NCI-H2029 (cell line): ENCODE measurements at places on chromosomes 3 and 15.

GRCh38 chr3:178482981-178483380 lies 53.3 kb upstream of the KCNMB2 start:
- DNase-seq: no peak

DNA sequence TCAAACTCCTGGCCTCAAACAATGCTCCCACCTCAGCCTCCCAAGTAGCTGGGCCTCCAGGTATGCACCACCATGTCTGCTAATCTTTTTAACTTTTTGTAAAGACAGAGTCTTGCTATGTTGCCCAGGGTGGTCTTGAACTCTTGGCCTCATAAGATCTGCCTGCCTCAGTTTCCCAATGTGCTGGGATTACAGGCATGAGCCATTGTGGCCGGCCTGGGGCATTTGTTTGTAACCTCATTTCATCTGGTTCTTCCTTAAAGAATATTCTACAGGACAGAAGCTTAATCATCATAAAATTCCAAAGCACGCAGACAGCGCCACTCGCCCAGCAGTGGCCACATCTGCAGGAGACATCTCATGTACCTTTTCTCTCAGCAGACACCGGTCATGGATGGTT lies 23.6 kb upstream of the CYFIP1 start:
- no peak for DNase-seq

GRCh38 chr15:91253605-91254004 lies 153.5 kb downstream of the SV2B start:
- DNase-seq: no peak

- DNase-seq: peak; percentile 71
These were observed 399.6 kb downstream of the NAALADL2 start for GRCh38 chr3:175258763-175259162.

DNA sequence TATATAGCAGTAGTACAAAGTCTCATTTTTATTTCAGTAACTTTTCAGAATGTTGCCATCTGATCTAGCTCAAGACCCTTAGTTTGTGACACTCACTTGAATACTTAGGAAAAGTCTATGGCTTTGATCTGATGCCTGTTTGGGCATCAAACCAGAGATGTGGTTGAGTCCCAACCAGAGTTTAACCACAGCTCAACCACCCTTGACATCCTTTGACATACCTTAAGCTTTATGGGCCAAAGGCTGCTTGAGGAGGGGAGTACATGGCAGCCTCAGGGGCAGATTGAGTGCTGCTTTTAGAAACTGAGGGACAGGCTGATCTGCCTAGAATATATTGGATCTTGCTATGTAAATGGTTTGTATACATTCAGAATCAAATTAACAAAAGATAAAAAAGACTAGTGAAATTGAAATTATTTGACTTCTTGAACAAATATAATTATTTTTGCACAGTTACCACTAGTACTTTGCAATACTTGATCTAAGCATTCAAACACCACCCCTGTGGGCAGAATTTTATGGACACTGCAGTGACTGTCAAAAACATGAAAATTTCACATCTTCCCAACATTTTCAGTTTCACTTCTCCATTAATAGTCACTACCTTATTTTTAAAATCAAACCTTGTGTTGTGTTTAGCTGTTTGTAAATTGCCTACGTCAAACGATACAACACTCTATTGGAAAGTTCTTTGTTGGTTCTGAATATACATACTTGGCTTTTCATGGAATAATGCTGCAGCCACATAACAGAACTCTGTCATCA lies 199.8 kb downstream of the UBE2E2 start:
- DNase-seq: no peak

DNA sequence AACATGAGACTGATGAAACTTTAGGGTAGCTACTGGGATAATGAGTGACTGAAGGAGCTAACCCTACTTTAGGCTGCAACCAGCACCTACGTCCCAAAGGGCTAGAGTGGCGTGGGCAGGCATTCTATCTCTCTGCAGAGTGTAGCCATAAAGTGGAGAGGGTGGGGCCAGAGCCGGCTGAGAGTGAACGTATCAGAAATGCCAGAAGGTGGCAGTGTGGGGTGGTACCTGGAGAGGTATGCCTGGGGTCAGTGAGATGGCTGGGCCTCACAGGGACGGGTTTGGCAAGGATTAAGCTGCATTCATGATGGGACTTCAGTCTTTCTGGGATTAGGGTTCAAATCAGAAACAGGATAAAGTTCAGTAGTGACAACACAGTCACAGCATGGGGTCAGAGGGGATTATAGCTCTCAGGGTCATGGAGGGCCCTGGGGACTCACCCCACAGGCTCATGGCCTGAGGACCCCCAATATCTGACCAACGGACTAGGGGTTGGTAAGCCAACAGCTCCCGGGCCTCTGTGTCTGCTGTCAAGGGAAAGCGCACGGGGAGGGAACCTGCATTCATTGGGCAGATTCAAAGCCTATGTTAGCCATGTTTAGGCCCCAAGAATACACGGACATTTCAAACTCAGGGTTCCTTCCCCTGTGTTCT lies 86.5 kb upstream of the FOXB1 start:
- peak; percentile 47 for DNase-seq

DNA sequence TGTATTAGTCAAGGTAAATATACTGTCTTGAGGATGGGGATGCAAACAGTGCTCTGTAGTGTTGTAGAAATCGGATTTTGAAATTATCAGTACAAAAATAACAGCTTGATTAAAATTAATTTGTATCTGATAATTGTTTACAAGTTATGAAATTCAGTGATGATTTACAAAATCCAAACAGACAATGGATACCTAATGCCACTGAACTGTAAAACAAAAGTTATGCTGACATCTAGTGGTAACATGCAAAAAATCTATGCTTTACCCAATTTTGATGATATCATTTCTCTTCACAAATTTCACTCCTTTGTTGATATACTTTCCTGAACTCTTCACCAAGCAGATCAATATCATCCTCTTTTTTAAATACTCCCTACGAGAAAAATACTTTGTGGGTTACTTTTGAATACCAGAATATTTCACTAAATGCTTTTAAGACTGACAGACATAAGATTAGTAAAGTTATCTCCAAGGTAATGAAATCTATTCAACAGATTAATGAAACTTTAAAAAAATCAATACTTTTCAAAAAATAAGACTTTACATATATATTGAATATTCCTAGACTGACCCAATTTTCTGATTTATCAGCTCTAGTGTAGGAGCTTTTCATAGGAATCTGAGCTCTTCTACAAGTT lies 36.0 kb downstream of the MNS1 start:
- no peak for DNase-seq

GRCh38 chr3:33401781-33402180 lies 38.4 kb downstream of the UBP1 start:
- no peak for DNase-seq

- DNase-seq: no peak
These were observed 17.7 kb upstream of the HEG1 start for GRCh38 chr3:125073390-125073905.

DNA sequence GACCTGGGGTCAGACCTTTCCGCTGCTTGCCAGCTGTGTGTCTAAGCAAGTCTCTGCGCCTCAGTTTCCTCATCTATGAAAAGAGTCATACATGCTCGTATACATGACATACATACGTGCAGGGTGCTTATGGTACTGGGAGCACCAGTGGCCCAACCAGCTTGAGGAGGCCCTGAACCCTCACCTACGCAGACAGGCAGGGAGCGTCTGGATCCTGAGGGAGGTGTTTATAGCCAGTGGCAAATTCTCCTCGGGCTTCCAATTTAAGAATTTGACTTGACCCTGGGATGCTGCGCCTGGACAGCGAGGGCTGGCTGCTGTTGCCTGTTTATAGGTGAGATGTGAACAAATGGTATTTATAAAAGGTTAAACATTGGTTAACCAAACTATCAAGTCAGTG lies 17.7 kb upstream of the FGD5 start:
- DNase-seq: no peak

GRCh38 chr3:10371167-10371566 lies 50.3 kb upstream of the SEC13 start:
- DNase-seq: no peak

GRCh38 chr15:45548753-45549520 lies 26.4 kb upstream of the SLC30A4 start:
- DNase-seq: peak; percentile 77

- DNase-seq: peak; percentile 22
These were observed 42.0 kb upstream of the SACM1L start for GRCh38 chr3:45647148-45647619.

DNA sequence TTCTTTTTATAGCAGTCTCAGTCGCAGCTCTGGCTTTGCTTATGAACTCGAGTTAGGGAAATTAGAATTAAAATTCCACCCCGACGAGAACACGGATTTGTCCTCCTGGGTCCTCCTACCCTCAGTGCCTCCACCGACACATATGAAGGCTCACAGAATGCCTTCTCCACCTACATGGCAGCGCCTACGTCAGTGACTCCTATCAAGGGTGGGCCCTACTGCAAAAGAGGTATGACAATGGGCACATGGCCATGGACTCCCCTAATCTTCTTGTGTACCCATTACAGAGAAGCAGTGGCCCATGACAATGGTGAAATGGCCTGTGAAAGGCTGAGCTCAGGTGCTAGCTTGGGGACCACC lies 173.0 kb upstream of the TLE3 start:
- no peak for DNase-seq

GRCh38 chr15:100372739-100373119 lies 31.0 kb upstream of the ADAMTS17 start:
- DNase-seq: no peak

DNA sequence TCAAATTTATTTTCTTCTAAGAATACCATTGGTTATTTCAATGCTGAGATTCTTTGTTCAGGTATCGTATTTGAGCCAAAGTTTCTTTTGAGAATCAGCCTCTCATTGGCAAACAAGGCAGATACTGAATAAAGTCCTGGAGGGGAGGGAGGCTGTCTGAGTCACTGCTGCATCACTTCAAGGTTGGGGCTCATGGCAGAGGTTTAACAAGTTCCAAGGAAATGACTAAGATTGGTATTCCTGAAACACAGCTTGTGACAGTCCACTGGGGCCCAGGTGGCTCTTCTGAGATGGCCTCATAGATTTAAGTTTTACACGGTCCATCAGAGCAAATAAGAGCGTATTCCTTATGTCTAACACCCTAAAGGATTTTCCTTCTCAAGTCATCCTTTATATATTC lies 213.8 kb upstream of the STAC start:
- DNase-seq: no peak

- DNase-seq: no peak
These were observed 6.2 kb downstream of the RPL32 start for GRCh38 chr3:12835052-12835665.

GRCh38 chr3:107633327-107634098 lies 110.8 kb downstream of the BBX start:
- no peak for DNase-seq

DNA sequence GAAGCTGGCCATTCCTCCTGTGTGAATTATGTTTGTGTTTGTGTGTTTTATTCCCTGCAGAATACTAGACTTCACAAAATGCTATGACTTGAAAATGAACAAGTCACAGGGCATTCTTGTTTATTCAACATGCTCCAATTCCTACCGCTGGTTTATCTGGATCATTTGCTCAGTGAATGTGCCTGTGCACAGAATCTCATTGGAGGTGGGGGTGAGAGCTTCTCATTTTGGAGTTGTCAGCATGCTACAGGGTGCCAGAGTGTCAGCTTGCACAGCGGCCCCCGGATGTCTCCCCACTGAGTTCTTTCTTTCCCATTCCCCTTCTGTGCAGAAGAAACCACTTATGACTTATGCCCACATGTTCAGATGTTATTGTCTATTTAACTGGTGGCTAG lies 428.7 kb downstream of the ROBO2 start:
- no peak for DNase-seq

DNA sequence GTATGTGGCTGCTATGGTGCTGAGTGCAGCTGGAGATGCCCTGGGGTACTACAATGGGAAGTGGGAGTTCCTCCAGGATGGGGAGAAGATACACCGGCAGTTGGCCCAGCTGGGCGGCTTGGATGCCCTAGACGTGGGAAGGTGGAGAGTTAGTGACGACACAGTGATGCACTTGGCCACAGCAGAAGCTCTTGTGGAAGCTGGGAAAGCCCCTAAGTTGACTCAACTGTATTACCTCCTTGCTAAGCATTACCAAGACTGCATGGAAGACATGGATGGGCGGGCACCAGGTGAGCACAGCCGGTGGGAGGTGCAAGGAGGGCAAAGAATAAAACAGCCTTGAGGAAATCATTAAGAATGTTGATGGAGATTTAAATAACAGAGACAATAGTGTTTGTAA lies 2.9 kb downstream of the ADPRH start:
- DNase-seq: no peak

- DNase-seq: peak; percentile 27
These were observed 352 bp downstream of the CHRD start for GRCh38 chr3:184380185-184380626.

DNA sequence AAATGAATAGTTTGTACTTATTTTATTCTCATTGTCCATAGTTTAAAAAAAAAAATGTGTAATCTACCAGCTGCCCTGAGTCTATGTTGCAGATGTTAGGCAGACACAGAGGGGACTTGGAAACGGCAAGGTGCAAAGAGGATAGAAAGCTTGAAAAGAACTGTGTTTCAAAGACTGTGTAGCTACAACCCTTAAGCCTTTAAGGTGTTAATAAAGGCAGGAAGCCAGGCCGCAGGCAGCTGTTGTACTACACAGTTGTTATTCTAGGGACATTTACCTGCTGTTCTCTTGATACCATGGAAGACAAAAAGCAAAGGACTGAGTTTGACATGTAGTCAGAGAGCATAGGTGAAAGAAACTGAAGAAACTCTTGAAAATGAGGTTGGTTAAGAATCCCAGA lies 440.0 kb downstream of the TUSC7 start:
- no peak for DNase-seq

DNA sequence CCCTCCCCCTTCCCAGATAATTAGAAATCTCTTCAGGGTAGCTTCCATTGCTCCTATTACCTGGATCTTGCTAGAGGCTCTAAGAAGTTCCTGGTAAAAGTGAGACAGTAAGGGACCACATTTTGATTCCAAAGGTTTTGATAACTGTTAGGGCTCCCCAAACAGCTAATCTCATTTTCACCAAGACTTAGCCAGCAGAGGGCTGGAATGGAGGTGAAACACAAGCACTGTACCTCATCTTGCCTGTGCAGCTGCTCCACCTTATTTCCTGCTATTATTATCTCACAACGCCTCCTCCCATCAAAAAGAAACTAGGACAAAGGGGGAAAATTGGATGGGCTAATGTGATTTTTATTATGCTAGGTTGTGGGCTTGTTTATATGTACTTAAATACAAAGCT lies 7.3 kb downstream of the SETD5 start:
- no peak for DNase-seq

- no peak for DNase-seq
These were observed 21.3 kb downstream of the EFCC1 start for GRCh38 chr3:129022114-129023007.

DNA sequence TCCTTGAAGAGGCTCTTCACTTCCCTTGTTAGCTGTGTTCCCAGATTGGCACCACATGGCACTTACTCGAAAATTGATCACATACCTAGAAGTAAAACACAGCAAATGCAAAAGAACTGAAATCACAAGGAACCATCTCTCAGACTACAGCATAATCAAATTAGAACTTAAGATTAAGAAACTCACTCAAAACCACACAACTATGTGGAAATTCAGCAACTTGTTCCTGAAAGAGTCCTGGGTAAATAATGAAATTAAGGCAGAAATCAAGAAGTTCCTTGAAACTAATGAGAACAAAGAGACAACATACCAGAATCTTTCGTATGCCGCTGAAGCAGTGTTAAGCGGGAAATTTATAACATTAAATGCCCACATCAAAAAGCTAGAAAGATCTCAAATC lies 566.3 kb upstream of the TGFBR2 start:
- DNase-seq: no peak
